GOT3 (cell line): ENCODE measurements at places on chromosomes 7 and 10.

GRCh38 chr7:133975130-133975529, 152.0 kb upstream of the LRGUK start:
- no peak for DNase-seq

- DNase-seq, result no peak
Observed at GRCh38 chr10:10101106-10101505, 916.6 kb upstream of the CELF2 start.

DNA sequence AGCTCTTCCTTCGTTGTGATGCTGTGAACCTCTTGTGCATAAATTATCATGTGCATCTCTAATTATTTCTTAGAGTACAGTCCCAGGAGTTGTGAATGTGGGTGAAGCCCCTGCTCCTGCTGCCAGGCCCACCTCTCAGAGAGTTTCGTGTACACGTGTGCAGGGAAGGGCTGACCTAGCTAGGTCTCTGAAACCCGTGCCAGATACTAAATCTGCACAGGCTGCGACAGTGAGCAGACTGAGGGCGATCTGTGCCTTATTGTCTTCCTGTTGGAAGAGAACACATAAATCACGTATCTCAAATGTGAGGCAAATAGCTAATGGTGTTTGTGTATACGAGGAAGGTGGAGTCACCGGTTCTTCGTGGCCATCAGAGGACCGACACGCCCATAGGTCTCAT, 71.8 kb upstream of the DNAJB6 start:
- no peak for DNase-seq

GRCh38 chr10:23370106-23370505, 25.5 kb upstream of the C10orf67 start:
- DNase-seq, result no peak

DNA sequence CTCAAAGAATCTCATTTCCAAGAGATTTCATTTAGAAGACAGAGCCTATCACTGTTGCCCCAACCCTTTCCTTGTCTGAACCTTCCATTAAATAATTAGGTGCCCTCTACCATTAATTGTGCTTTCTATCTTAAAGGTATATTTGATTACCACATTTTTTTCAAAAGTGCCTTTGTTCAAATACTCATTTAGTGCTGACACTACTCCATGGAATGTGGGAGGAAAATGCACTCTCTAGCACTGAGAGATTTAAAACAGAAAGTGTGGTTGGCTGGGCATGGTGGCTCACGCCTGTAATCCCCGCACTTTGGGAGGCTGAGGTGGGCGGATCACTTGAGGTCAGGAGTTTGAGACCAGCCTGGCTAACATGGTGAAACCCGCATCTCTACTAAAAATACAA, 119.8 kb downstream of the CACNA2D1 start:
- DNase-seq, result no peak

DNA sequence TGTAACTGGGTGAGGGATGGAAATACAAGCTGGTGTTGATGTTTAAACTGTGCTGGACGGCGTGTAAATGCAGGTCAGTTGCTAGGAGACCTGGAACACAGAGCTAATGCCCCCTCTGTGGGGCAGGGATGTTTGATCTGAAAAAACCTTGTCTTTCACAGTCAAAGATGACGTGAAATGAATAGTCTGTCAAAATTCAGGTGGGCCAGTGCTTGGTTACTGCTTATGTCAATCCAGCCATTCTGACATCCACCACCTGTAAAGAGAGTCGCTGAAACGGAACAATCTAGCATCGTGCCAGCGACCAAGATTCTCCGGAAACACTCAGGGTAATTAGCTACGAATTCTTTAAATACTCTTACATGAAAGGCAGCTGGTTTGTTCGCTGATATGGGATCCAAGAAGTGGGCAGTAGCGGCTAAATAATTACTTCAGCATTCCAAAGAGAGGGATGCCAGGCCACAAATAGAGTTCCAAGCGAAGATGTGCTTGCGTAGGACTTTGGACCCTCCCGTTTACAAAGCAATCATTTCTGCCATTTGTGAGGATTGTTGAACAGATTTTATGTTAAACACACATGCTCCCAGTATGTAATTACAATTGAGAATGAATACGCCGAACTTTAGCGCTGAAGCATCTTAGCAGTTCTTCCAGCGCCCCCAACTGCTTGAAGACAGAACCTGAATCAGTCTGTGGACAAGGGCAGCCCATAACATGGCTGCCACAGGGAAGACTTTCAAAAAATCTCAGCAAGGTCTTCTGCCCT, 7.3 kb upstream of the ASB4 start:
- DNase-seq, result no peak

GRCh38 chr10:89369156-89370105, 8.4 kb upstream of the IFIT1B start:
- DNase-seq, result no peak

DNA sequence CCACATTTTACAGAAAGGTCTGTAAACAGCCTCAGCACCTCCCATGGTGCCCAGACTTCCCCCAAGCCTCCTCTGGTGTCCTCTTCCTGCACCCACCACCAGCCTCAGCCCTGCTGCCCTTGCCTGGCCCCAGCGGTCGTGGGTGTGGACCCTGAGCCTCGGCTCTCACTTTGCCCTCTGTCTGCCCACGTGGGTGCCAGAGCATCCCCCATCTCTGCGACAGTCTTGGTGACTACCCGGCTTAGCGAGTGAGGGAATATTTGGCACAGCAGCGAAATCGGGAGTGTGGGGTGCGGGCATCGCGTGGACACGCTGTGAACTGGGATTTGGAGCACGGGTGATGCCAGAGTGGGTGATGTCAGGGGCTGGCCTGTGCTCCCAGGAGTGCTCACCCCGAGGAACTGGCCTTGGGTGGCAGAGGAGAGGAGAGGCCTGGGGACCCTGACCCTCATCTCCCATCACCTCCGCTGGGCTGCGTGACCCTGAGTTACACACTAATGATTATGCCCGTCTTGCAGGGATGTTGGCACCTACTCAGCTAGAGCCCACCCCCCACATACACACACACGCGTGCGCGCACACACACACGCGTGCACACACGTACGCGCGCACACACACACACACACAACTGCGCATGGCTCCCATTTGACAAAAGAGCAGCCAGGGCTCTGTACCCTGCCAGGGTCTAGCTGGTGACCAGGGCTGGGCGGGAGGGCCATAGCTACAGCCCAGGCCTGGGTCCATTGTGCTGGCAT, 8.7 kb downstream of the ELFN1 start:
- DNase-seq, result no peak

- no peak for DNase-seq
Observed at GRCh38 chr7:94043299-94043698, 39.1 kb upstream of the BET1 start.

GRCh38 chr7:115838829-115839228, 191.7 kb downstream of the TFEC start:
- DNase-seq, result no peak

DNA sequence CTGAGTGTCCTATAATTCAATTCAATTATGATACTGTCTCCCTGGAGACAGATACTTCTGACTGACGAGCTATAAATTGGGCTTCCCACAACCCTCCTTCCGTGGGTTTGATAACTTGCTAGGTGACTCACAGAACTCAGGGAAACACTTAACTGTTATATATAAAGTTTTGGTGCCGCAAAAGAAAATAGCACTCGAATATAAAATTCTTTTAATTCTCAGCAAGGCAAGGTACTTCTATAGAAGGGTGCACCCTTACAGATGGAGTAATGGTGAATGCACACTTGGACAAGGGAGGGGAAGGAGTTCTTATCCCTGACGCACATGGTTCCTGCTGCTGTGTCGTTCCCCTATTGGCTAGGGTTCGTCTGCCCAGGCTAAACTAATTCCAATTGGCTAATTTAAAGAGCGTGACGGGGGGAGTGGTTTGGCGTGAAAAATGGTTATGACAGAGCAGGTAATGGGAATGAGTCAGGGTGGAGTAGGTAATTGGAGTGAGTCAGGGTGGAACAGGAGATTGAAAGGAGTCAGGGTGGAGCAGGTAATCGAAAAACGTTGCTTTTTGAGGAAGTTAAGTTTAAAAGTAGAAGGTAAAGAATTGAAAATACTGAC, 20.8 kb upstream of the GHITM start:
- DNase-seq, result no peak

- peak; percentile 57 for DNase-seq
Observed at GRCh38 chr10:70815504-70816219, at the start of gene SGPL1. Gene SGPL1 (plus strand): TSS chr10:70815948. CDS start chr10:70816854, 906 bp downstream.

DNA sequence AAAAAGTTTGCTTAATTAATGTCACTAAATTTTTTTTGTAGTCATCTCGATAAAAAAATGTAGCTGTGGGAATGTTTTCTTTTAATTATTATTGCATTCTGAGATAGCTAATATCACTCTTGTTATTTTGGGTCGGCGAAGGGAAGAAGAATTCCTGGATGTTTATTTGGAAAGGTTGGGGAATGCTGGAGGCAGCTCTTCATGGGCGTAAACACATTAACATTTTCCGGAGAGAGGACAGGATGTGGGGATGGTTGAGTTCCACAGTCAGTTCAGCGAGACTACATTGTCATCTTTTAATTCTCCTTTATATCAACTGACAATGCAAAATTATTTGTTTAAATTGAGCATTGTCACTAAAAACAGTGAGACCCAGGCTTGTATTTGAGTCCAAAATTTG, 72.5 kb downstream of the RAMP3 start:
- DNase-seq, result no peak

GRCh38 chr7:25347360-25348066, 119.2 kb upstream of the NPVF start:
- DNase-seq, result no peak

- DNase-seq, result no peak
Observed at GRCh38 chr7:107865956-107866775, 24.8 kb upstream of the DLD start.

DNA sequence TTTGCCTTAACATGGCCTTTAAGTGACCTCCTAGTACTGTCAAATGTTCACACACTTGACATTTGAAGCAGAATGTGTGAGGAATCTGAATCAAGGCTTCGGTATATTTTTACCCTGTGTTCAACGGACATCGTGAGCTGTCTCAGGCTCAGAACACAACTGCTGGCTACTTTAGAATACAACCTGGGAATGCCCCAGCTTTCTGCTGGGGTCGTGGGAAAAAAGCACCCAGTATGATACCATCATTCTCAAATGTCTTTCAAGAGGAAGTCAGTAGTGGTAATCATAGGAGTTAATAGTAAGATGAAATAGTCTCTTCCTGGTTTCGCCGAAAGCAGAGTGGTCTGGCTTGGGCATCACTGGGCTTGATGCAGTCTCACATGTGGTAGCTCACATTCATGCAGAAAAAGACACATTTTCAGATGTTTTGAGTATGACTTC, 67.2 kb downstream of the CREB5 start:
- DNase-seq, result no peak

GRCh38 chr10:110226543-110226925, 19.1 kb downstream of the MXI1 start:
- DNase-seq, result peak; percentile 33

DNA sequence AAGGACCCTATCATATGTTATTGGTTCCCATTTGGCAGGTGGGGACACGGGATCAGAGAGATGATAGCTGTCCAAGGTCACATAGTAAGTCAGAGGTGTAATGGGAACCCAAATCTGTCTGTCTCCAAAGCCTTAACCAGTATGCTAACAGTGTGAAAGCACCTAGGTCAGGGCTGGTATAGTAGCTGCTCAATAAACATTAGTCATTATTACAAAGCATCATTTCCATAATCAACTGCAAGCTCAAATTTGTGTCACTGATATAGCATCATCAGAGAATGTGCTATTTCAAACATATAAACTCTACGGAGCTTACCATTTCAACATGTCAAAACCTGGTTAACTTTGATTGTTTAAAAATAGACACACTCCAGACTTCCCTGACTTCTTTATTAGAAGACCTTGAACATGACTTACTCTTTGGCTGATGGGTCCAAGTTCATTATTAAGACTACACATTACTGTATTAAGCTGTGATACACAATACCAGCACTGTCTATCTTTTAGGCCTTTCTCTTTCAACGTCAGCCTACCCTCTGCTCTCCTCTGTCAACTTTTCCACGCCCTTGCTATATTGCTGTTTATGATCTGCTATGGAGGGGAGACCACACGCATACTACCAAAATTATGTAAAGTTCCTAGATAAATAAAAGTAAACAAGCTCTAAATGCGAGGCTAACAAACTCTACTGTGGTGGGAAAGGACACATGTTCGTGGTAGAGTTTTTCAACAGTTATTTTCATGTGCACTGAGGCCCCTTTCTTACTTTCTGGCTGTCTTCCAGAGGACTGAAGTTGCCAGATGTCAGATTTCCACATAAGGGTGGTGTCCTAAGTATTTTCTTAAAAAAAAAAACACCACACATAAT, 33.6 kb downstream of the DNMBP start:
- no peak for DNase-seq

DNA sequence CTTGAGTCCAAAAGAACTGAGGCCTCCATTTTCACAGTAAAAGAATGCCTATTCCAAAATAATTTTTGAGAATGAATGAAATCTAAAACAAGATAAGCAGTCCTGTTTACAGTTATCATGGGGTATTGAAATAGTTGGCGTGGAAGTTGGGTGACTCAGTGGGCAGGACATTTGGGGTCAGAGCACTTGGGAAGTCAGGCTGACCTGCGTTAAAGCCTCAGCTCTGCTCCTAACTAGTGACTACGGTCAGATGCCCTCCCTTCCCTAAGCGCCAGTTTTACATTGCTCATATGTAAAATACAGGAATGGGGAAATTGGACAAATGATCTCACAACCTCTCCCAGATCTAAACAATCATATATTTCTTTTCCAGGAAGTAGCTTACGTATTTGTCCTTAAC, 2.3 kb upstream of the PAPSS2 start:
- no peak for DNase-seq

DNA sequence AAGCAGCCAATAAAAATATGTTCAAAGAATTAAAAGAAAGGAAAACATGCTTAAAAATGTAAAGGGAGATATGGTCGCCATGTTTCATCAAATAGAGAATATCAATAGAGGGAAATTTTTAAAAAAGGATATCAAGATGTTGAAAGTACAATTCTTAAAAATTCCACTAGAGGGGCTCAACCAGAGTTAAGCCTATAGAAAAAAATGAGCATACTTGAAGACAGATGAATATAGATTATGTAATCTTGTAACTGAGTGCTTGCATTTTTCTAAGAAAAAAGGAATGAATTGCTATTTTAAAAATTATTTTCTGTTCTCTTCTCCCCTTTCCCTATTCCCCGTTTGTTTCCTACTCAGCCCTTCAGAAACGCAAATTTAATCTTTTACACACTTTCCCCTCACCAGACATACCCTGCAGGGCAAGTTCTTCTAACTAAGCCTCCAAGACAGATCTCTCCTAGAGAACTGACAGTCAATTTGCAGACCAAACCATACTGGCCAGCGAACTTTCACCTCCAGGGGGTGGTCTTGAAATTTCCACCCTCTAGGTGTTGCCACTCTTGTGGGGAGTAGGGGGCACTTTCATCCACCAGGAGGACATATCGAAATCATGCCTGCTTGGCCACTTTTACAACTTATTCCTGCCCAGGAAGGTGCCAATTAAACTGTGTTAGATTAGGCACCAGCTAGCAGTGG, 67.7 kb downstream of the NSUN6 start:
- no peak for DNase-seq

- DNase-seq, result no peak
Observed at GRCh38 chr10:114301951-114302710, 63.1 kb downstream of the VWA2 start.

DNA sequence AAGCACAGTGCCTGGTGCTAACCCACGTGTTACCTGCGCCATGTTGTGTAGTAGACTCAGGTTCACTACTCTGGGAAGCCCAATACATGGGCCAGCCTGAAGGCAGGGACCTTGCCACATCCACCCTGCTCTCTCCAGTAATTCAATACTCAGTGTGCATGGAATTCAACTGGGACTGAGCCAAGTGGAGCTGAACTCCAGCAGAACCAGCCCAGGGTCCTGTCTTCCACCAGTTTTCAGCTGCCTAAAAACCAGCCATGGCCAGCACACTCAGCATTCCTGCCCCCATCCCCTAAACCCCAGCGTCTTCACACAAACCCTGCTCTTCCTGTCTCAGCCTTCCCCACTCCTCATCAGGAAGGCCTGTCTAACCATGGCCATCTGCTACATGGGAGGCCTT, 15.4 kb downstream of the FGF8 start:
- DNase-seq, result no peak
